ENCODE measurements at places on chromosomes 12 and 14.

- no peak for DNase-seq
Measured at GRCh38 chr14:103653805-103654204, 24.8 kb downstream of the KLC1 start.

- DNase-seq, result no peak
Measured at GRCh38 chr12:119154435-119154818, 24.3 kb upstream of the HSPB8 start.

GRCh38 chr12:43891856-43892574 is 56.1 kb downstream of the TMEM117 start:
- peak; percentile 54 for DNase-seq

- no peak for DNase-seq
Measured at GRCh38 chr14:41872931-41873685, 266.4 kb downstream of the LRFN5 start.

- no peak for DNase-seq
Measured at GRCh38 chr14:87387806-87388205, 605.2 kb downstream of the GALC start.

DNA sequence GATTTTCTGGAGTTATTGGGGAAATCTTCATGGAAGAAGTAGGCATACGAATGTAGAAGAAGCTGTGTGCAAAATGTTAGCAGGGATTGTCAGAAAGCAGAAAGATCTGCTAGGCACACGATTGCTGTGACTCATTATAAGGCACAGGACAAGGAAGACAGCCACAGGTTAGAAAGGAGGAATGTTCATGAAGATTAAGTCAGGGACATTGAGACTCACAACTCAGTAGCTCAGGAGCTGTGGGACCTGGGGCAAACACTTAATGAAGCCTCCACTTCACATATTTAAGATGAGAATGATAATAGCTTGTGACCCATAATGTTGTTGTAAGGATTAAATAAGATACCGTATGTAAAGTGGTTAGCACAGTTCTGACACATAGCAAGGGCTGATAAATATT is 26.6 kb upstream of the RTRAF start:
- DNase-seq, result peak; percentile 10

DNA sequence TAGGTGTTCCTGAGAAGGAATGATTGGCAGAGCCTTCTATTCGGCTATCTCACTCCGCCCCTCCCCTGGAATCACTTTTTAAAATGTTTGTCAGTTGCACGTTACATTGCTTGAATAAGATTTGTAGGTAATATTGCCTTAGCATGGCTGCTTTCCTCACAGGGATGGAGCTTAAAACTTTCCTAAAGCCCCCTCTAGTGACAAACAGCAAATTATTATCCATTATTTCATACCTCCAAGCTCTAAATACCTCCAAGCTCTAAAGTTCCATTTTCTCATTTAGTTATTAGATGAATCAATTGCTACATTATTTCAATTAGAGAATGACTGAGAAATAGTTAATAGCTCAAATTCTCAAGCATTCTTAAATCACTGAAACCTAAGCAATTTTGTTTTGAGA is 5.1 kb upstream of the SPATA7 start:
- DNase-seq, result no peak

DNA sequence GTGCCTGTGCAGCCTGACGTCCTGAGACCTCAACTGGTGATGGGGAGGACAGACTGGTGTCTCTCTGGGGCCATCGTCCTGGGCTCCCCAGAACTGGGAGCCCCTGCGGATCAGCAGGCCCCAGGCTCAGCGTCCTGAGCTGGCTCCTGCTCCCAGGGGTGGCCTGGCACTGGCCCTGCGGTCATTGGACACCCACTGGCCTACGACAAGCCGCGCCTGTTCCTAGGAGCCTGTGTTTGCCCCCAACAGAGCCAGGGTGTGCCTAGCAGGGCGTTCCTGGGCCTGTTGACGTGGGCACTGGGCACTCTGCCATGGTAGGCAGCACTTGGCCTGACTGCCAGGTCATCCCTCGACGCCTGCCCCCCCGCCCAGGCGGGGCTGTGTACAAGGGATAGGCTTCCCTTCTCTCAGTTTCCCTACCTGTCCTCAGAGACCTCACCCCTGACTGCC is 8.4 kb downstream of the ADSS1 start:
- no peak for DNase-seq

DNA sequence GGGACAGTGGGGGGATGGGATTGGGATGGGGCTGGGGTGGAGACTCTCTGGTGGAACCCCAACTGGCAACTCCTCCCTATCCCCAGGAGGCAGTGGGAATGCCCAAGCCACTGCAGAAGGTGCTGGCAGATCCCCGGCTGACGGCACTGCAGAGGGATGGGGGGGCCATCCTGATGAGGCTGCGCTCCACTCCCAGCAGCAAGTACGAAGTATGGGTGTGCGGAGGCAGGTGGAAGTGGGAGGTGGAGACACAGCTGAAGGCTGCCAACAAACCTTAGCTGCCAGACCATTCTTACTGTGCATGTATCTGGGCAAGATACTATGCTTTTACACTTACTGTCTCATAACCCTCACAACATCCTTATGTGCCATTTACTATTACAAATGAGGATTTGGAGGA is 8.2 kb downstream of the ARHGEF40 start:
- no peak for DNase-seq

GRCh38 chr12:32437095-32437515 is 37.7 kb downstream of the FGD4 start:
- peak; percentile 81 for DNase-seq

DNA sequence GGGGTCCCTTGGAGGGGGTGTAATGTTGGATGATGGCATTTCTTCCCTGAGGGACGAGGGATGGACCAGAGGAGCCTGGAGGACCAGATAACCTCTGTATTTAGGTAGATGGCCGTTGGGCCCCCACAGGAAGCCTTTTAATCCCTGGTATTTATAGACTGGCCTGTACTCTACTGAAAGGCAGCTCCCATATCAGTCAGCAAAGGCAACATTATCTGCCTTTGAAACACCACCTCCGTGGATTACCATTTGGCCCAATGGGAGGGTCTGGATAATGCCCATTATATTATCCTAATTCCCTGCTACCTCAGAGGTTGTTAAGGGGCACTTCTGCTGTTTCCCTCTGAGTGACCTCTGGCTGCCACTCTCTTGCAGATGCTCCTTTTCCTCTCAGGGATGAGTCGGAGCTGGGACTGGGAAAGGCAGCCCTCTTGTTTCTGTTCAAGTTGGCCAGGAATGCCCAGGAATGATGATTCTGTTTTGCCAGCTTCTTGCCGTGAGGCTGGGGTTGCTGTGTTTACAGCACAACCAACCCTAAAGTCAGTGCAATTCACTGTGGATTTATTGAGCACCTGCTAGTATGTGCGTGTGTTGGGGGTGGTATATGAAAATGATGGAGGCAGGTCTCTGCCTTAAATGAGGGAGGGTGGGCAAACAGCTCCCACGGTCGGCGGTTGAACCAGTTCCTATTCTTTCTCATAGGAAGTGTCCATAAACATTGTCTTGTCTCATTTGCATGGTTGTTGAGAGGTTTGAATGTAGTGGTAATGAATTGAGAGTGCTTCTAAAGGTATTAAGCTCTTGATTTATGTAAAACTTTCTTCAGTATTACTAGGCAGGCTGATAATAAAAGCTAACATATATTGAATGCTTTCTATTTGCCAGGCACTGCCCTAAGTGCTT is 18.1 kb downstream of the SUSD6 start:
- DNase-seq, result no peak

GRCh38 chr12:116455540-116456329 is 103.4 kb upstream of the MAP1LC3B2 start:
- DNase-seq, result peak; percentile 87

DNA sequence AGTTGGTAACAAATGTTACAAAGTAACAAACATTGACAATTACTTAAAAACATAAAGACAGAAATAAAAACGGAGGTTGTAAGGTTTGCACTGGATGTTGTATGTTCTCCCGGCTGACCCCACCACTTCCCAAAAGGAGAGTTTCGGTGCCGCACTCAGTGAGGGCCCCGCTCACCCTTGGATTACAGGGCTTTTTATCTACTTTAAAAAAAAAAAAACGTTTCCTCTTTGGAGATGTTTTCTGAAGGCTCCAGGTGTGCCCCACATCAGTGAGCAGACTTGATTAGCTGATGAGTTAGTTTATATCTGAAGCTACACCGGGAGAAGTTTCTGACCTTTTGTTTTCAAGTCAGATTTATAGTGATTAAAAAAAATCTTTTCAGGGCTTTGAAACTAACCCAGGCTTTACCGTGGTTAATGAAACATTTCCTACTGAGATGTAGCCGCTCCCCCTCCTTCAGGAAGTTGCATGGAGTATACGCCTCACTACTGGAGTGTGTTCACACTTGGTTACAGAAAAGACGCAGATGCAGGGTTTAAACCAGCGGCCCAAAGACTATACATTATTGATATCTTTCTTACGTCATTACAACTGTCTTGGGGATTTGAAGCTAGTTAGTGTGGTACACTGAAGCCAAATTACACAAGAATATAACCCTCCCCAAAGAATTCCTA is 38.0 kb upstream of the BCL7A start:
- no peak for DNase-seq

GRCh38 chr12:125004621-125005020 is 11.2 kb downstream of the BRI3BP start:
- DNase-seq, result no peak
